ENCODE measurements at places on chromosomes 7 and 10. TPM values are rescaled to one million over a fixed set of nuclear protein-coding genes. Genes with fewer than 3 reads are reported as not detected.

The ANLN gene
- total RNA-seq, result 0.50 TPM

The GIMAP2 gene
- total RNA-seq, result 10.5 TPM

The CPA2 gene
- not detected for total RNA-seq

The CLDN4 gene
- 9.4 TPM for total RNA-seq

The ACTA2 gene
- 314 TPM for total RNA-seq

The SLC18A3 gene
- total RNA-seq, result not detected

DNA sequence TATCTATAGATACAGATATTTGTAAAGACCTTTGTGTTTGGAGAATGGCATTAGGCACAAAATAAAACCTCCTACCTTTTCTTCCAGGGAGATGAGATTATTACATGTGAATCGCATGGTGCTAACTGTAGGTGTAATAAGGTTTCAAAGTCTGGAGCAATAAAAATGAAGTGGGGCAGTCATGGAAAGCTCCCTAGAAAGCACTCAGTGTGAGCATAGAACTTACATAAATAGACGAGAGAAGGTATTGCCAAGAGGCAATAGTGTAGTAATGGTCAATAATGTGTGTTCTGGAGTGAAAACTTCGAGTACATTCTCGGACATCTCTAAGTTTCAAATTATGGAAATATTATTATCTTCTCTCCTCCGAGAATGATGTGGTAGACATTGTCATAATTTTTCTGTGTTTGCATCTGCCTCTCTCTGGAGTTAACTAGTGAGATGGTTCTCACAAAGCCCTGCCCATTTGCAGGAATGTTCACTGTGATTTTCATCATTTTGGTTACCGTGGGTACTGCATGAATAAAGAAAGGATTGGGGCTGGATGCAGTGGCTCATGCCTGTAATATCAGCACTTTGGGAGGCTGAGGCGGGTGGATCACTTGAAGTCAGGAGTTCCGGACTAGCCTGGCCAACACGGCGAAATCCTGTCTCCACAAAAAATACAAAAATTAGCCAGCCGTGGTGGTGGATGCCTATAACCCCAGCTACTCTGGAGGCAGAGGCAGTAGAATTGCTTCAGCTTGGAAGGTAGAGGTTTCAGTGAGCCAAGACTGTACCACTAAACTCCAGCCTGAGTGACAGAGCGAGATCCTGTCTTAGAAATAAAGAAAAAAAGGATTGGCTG lies 10.6 kb downstream of the VIM start:
- no peaks in the 10 kb centered on the region for H3K27me3 ChIP-seq
- peak overlapping the region; percentile 41 for H3K27ac ChIP-seq
- H3K4me3 ChIP-seq, result no peak overlapping the region
- peaks cover 9% of the 10 kb centered on the region for H3K4me1 ChIP-seq

DNA sequence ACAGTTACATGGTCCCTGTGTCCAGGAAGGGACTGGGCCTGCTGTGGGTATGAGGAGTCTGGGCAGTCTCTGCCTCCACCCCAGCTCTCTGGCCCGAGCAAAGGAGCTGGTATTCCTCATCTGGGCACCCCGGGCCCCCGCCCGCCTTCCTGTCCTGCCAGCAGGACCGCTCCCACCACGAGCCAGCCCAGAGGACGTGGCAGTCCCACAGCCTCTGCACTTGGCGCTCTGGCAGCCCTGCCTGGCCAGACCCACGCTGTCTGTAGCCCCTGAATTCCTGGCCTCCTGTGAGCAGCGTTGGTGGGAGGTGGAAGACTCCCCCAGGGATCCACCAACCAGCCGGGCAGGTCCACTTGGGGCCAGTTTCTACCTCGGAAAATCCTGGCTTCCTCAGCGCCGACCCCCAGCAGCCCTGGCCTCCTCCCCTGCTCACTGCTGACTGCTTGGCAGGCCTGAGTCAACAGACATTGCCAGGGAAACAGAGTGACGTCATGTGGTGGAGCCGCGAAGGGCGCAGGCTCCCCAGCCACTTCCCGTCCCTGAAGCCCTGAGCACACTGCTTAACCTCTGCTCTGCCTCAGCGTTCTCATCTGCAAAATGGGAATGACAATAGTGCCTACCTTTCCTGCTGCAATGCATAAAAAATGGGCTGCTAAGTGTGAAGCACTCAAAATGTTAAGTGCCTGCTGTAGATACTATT lies 21.6 kb upstream of the LIMK1 start:
- H3K36me3 ChIP-seq, result no peaks in the 10 kb centered on the region
- DNase-seq, result peak; percentile 91
- peaks cover 6% of the 10 kb centered on the region for H3K4me1 ChIP-seq
- H3K4me3 ChIP-seq, result no peak overlapping the region

GRCh38 chr7:6332386-6332785 lies 60.0 kb upstream of the CYTH3 start:
- no peak overlapping the region for H3K27ac ChIP-seq
- no peaks in the 10 kb centered on the region for H3K36me3 ChIP-seq
- H3K27me3 ChIP-seq, result no peaks in the 10 kb centered on the region
- H3K4me1 ChIP-seq, result no peaks in the 10 kb centered on the region
- no peak for DNase-seq

DNA sequence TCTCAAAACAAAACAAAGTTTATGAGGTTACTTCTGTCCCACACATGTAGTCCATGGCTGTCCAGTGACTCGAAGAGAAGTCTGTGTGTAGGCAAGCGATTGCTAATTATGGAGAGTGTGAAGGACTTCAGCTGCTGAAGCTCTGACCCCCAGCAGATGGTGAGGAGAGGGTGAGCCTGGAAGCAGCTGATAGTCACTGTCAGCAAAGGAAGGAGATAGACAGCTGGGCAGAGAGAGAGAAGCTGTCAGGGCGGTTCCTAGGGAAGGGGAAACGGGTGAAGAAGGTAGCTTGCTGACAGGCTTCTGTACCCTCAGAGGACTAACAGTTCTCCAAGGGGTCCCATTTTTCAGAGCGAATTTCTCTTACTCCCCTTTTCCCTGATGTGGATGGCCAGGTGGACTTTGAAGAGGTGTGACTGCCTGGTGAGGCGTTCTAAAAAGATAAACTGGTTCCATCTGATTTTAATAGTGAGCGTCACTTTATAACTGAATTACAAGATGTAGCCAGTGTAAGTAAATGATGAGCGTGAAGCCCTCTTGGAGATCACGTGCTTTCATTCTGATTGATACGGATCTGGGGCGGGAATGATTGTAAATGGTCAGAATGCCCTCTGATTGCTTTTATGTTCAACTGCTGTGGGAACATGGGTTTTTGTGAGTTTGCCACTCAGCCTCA lies 12.1 kb downstream of the ZSCAN21 start:
- no peaks in the 10 kb centered on the region for H3K36me3 ChIP-seq
- no peak overlapping the region for H3K4me3 ChIP-seq
- no peaks in the 10 kb centered on the region for H3K27me3 ChIP-seq
- no peak overlapping the region for H3K27ac ChIP-seq
- no peak for DNase-seq

- no peaks in the 10 kb centered on the region for H3K27me3 ChIP-seq
- no peaks in the 10 kb centered on the region for H3K36me3 ChIP-seq
- peak overlapping the region; percentile 71 for H3K27ac ChIP-seq
- DNase-seq, result peak; percentile 72
Measured at GRCh38 chr10:110207805-110208613, 604 bp downstream of the MXI1 start.

- no peak overlapping the region for H3K4me3 ChIP-seq
- no peaks in the 10 kb centered on the region for H3K4me1 ChIP-seq
- H3K27ac ChIP-seq, result no peak overlapping the region
Measured at GRCh38 chr10:35136263-35136815, 9.7 kb downstream of the CREM start.

DNA sequence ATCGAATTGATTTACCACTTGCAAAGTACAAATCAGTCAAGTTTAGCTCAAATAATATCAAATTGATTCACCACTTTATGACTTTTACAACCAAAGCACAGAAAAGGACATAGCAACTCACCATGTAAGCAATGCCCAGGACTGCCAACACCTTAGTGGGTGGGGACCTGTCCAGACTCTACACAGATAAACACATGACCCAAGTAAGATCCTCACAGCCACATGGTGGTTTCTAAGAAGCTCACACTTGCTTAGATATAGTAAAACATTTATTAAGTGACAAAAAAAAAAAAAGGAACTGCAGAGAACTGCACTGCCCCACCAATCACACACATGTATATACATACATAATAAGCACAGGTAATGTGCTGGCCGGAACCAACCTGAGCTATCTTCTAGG lies 116.2 kb downstream of the SLC25A13 start:
- no peak for DNase-seq
- H3K4me3 ChIP-seq, result no peak overlapping the region
- no peaks in the 10 kb centered on the region for H3K27me3 ChIP-seq
- H3K4me1 ChIP-seq, result no peaks in the 10 kb centered on the region
- no peaks in the 10 kb centered on the region for H3K36me3 ChIP-seq

GRCh38 chr10:79046326-79046725 lies 22.4 kb upstream of the ZMIZ1 start:
- no peak overlapping the region for H3K27ac ChIP-seq
- no peak for DNase-seq
- H3K4me1 ChIP-seq, result no peaks in the 10 kb centered on the region
- H3K4me3 ChIP-seq, result no peak overlapping the region

GRCh38 chr7:16929146-16929762 lies 47.5 kb upstream of the AGR3 start:
- no peak for DNase-seq
- no peak overlapping the region for H3K27ac ChIP-seq
- H3K4me3 ChIP-seq, result no peak overlapping the region
- H3K27me3 ChIP-seq, result no peaks in the 10 kb centered on the region
- H3K4me1 ChIP-seq, result no peaks in the 10 kb centered on the region
- no peaks in the 10 kb centered on the region for H3K36me3 ChIP-seq

DNA sequence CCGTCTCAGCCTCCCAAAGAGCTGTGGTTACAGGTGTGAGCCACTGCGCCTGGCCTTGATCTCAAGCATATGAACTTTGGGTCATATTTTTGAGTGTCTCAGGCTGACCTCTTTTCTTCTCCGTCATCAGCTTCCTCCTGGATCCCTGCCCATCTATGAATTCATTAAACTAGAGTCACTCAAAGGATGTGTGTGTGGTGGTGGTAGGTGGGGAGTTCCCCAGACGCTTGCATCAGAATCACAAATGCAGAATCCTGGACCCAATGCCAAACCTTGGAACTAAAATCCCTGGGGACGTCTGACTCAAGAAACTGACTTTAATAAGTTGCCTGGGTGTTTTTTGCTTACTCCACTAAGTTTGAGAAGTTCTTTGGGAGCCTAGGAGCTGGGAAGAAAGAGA lies 6.7 kb upstream of the CREB5 start:
- no peak overlapping the region for H3K4me3 ChIP-seq
- no peaks in the 10 kb centered on the region for H3K36me3 ChIP-seq
- no peak overlapping the region for H3K27ac ChIP-seq
- peaks cover 3% of the 10 kb centered on the region for H3K4me1 ChIP-seq
- peak; percentile 49 for DNase-seq

GRCh38 chr10:3775696-3776551 lies 9.1 kb downstream of the KLF6 start:
- H3K27me3 ChIP-seq, result no peaks in the 10 kb centered on the region
- peaks cover 10% of the 10 kb centered on the region for H3K4me1 ChIP-seq
- peak overlapping the region; percentile 34 for H3K27ac ChIP-seq
- no peaks in the 10 kb centered on the region for H3K36me3 ChIP-seq

- no peaks in the 10 kb centered on the region for H3K36me3 ChIP-seq
- H3K4me3 ChIP-seq, result no peak overlapping the region
- DNase-seq, result no peak
- no peaks in the 10 kb centered on the region for H3K4me1 ChIP-seq
Measured at GRCh38 chr7:136997735-136998134, 129.3 kb downstream of the CHRM2 start.

- no peaks in the 10 kb centered on the region for H3K27me3 ChIP-seq
- DNase-seq, result peak; percentile 12
- no peaks in the 10 kb centered on the region for H3K36me3 ChIP-seq
- no peak overlapping the region for H3K4me3 ChIP-seq
- H3K27ac ChIP-seq, result no peak overlapping the region
Measured at GRCh38 chr10:102795453-102796406, 41.5 kb downstream of the CYP17A1 start.

GRCh38 chr7:66413379-66414114 lies 208.4 kb downstream of the TPST1 start:
- H3K4me3 ChIP-seq, result peak overlapping the region; percentile 42
- H3K4me1 ChIP-seq, result peaks cover 1% of the 10 kb centered on the region
- DNase-seq, result peak; percentile 94

- H3K4me3 ChIP-seq, result no peak overlapping the region
- no peak overlapping the region for H3K27ac ChIP-seq
- no peaks in the 10 kb centered on the region for H3K36me3 ChIP-seq
- H3K4me1 ChIP-seq, result no peaks in the 10 kb centered on the region
- no peak for DNase-seq
Measured at GRCh38 chr7:158470336-158470735, 117.3 kb downstream of the PTPRN2 start.

DNA sequence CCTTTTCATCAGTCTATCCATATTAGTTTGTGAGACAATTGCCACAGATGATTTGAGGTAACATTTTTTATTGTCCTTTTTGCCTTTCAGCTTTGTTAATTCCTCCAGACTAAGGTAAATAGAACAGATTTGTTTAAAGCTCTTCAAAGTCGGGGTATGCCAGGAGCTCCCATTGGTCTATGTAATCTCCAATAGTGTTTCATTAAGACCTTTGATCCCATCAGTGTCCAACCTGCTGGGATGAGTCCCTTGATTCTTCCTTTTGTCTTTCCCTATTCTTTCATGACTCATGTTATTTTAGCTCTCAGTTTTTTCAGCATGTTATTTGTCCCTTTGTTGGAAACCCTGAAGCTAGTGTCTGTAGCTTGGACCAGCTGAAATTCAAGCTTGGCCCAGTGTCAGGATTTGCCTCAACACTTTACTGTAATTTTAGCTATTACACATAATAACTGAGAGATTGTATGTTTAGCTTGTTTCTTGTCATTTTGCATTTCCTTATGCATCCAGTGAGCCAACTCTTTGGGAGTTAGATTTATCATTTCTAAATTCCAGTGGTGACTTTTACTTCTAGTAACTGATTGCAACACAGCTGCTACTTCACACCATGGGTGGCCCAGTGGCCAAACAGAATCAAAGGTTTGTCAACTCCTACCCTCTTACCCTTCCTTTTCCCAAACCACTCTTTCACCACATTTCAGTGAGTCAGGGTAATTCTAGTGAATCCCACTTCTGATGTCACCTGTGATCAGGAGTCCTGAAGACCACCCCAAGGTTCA lies 15.3 kb downstream of the AGBL3 start:
- peaks cover 4% of the 10 kb centered on the region for H3K4me1 ChIP-seq
- H3K27me3 ChIP-seq, result no peaks in the 10 kb centered on the region
- H3K36me3 ChIP-seq, result no peaks in the 10 kb centered on the region
- H3K27ac ChIP-seq, result no peak overlapping the region
- no peak overlapping the region for H3K4me3 ChIP-seq

GRCh38 chr10:5942474-5942873 lies 34.9 kb downstream of the IL15RA start:
- no peaks in the 10 kb centered on the region for H3K27me3 ChIP-seq
- H3K36me3 ChIP-seq, result no peaks in the 10 kb centered on the region

GRCh38 chr10:9390516-9390915 lies 1336.0 kb downstream of the GATA3 start:
- no peaks in the 10 kb centered on the region for H3K4me1 ChIP-seq
- no peaks in the 10 kb centered on the region for H3K27me3 ChIP-seq
- H3K27ac ChIP-seq, result no peak overlapping the region
- DNase-seq, result no peak
- H3K4me3 ChIP-seq, result no peak overlapping the region

GRCh38 chr10:34677591-34677990 lies 137.5 kb downstream of the PARD3 start:
- no peak overlapping the region for H3K27ac ChIP-seq
- no peaks in the 10 kb centered on the region for H3K27me3 ChIP-seq
- H3K4me1 ChIP-seq, result peaks cover 4% of the 10 kb centered on the region
- no peak overlapping the region for H3K4me3 ChIP-seq
- DNase-seq, result no peak

Measured in ovary (tissue), 10 donors.